ENCODE measurements at places on chromosomes 7 and 10. TPM values are rescaled to one million over a fixed set of nuclear protein-coding genes. Genes with fewer than 3 reads are reported as not detected.

The MRC1 gene
- 0.08 TPM for total RNA-seq

GRCh38 chr7:51260516-51260915 lies 56.1 kb downstream of the COBL start:
- no peak for ATAC-seq

DNA sequence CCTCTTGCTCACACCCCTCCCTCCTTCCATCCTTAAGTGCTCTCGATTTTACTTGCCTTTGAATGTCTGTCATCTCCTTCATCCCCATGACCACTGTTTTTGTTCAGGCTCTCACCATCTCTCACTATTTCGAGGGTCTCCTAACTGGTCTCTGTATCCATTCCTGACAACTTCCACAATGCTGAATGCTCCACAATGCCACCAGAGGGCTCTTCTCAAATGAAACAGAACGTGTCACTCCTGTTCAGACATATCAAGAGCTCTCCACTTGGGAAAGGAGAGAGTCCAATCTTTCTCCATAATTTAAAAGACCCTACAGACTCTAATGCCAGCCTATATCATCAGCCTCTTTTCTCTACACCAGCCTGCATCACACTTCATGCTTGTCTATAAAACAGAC lies 9.0 kb upstream of the SLC13A1 start:
- no peak for ATAC-seq

GRCh38 chr7:139739863-139740597 lies 37.8 kb downstream of the HIPK2 start:
- ATAC-seq = no peak

DNA sequence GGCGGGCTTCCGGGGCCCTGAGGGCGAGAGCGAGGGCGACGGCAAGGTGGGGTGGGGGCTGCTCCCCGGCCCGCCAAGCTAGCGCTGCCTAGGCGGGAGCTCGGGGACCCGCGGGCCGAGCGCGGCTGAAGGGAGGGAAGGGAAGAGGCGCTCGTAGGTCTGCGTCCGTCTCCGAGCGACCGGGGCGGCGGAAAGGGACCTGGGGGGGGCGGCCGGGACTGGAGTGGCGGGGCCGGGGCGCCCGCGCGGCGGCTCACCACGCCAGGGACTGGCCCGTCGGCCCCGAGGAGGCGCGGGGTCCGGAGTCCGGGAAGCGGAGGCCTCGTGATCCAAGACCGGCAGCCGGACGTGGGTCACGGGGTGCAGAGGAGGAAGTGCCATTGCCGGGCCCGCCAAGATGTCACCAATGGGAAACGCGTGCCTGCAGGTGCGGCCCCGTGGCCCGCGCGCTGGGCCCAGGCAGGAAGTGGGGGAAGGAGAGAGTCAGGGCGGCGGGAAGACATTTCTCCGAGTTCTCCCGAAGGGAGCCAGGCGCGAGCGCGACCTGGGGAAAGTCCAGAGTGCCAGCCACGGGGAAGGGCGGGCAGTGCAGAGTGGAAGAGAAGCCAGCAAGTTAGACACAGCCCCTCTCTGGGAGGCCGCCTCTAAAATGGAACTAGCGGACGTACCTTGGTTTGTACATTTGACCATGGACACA lies 11.9 kb downstream of the HNRNPF start:
- ATAC-seq = peak; percentile 79

The CFTR gene
- not detected for total RNA-seq

The CPA2 gene
- 0.56 TPM for total RNA-seq

The TAS2R41 gene
- not detected for total RNA-seq

The FGL2 gene
- 0.16 TPM for total RNA-seq

The AKR1B15 gene
- not detected for total RNA-seq

DNA sequence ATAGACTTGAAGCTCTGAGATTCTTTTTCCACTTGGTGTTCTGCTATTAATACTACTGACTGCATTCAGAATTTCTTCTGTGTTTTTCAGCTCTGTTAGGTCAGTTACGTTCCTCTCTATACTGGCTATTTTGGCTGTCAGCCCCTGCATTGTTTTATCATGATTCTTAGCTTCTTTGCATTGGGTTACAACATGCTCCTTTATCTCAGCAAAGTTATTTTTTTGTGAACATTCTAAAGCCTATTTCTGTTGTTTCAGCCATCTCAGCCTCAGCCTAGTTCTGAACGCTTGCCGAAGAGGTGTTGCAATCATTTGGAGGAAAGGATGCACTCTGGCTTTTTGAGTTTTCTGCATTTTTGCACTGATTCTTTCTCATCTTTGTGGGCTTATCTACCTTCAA lies 201.5 kb upstream of the GNAI1 start:
- no peak for ATAC-seq

- no peak for ATAC-seq
Measured at GRCh38 chr10:111116211-111116610, 39.4 kb downstream of the ADRA2A start.

The SLC26A3 gene
- not detected for total RNA-seq

- ATAC-seq = no peak
Measured at GRCh38 chr7:105532709-105533460, 884 bp downstream of the RINT1 start.

DNA sequence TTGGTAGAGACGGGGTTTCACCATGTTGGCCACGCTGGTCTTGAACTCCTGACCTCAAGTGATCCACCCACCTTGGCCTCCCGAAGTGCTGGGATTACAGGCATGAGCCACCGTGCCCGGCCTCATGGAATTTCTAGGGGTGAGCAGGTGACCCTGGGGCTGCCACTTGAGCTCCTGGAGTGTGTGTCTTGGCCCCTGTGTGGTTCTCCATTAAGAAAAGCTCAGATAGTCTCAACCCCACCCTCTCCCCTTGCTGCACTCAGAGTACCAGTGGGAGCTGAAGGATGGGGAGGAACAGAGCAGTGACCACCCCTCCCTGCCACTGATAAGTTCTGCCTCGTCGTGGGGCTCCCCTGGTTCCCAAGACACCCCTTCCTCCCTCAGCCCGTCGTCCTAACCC lies 45.3 kb downstream of the RCC1L start:
- ATAC-seq = no peak

DNA sequence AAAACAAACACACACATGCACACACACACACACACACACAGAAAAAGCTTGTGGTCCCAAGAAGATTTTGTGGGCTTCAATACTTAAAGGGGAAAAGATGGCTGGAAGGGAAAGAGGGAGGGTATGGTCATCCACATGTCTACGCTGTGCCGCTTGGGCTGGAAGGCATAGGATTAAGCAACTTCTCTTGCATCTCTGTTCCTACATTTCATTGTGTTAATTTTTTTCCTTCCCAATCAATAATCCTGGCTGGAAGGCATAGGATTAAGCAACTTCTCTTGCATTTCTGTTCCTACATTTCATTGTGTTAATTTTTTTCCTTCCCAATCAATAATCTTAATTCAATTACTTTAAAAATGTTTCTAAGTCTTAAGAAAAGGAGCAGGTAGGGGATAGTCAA lies 30.6 kb downstream of the C10orf120 start:
- ATAC-seq = no peak

The FAM107B gene
- 188 TPM for total RNA-seq

The CFAP69 gene
- total RNA-seq = 0.35 TPM

The GAD2 gene
- not detected for total RNA-seq

DNA sequence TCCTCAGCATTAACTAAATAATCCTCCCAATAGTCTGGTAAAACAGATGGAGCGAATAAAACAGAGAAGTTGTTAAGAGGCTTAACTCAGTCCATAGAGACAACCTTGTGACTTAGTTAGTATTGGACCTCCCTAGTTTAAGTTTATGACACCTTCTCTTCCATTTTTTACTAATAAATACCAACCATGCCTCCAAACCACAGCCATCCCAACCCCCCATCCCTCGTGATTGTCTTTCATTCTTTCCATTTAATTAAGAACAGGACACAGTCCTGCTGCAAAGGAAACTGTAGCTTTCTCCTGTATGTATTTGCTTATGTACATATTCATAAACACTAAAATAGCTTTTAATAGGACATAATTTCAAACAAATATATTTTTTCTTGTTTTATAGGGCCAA lies 238.2 kb downstream of the SEMA3D start:
- ATAC-seq = no peak

DNA sequence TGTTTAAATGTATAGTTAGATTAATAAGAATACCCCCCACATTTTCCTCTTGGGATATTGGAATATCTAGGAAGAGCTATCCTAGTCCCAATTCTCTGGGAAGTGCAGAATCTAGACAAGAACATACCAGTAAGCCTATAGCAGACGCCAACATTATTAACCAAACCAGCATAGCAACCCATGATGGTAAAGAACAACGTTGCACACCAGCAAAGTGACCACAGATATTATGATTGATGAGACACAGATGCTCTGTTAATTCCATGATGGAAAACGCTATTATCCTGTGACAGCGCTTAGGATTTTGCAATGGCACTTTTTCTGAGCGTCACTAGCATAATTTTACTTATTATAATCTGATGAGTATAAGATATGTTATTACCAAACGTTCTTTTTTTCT lies 603.1 kb upstream of the PCDH15 start:
- ATAC-seq = no peak

The LRGUK gene
- total RNA-seq = 0.30 TPM

The ADAMTS14 gene
- total RNA-seq = 0.06 TPM

GRCh38 chr10:29646238-29646902 lies 11.6 kb upstream of the SVIL start:
- ATAC-seq = peak; percentile 89

GRCh38 chr10:86665868-86666267 lies 2.4 kb upstream of the LDB3 start:
- ATAC-seq = no peak

The NPY4R gene
- total RNA-seq = not detected

DNA sequence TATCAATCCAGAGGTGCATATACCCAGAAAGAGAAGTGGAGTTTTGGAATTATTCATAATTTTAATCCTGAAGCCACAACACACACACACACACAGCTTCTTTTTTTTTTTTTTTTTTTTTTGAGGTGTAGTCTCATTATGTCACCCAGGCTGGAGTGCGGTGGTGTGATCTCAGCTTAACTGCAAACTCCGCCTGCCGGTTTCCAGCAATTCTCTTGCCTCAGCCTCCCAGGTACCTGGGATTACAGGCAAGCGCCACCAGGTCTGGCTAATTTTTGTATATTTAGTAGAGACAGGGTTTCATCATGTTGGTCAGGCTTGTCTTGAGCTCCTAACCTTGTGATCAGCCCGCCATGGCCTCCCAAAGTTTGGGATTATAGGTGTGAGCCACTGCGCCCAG lies 35.4 kb downstream of the TET1 start:
- no peak for ATAC-seq

The GPR85 gene
- 0.17 TPM for total RNA-seq

DNA sequence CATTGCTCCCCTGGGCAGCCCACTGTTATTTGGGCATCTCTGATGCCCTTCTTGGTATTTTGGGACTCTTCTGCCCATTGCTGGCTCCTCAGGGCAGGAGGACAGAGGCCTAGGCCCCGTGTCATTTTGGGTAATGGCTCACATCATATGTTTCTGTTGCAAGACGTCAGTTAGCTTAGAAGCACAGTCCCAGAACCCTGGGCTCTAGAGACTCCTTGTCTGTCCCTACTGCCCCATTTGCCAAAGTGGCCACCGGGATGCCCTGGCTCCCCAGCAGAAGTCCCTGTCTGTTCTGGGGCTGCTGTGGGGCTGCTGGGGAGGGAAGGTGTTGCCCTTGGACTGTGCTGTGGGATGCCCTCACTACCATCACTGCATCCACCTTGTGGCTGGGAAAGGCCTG lies 48.8 kb downstream of the ADCYAP1R1 start:
- no peak for ATAC-seq

DNA sequence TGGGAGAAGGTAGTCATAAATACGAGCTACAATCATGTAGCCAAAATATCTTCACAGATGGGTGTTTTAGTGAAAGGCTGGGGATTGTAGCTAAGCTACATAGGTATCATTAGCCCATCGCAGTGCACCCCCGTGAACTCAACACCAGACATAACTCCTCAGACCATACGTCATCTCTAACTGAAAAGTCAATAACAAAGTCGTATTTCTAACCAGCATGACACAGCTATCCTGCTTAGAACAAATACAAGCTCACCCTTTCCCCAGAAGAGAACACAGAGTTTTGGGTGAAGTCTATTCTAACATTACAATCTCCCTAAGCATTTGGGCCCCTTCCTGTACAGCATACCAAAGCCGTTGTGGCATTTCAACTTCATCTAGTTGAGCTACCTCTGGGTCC lies 636.6 kb upstream of the DPP6 start:
- no peak for ATAC-seq
